DMS79 treated with DMSO at 0.1 percent for 48 hours (cell line): ENCODE measurements at places on chromosomes 4 and X.
A peak's percentile ranks its signal among the peaks of the same experiment; 100 is the strongest.

- no peak for DNase-seq
Measured at GRCh38 chrX:9072281-9072680, 38.4 kb upstream of the FAM9B start.

DNA sequence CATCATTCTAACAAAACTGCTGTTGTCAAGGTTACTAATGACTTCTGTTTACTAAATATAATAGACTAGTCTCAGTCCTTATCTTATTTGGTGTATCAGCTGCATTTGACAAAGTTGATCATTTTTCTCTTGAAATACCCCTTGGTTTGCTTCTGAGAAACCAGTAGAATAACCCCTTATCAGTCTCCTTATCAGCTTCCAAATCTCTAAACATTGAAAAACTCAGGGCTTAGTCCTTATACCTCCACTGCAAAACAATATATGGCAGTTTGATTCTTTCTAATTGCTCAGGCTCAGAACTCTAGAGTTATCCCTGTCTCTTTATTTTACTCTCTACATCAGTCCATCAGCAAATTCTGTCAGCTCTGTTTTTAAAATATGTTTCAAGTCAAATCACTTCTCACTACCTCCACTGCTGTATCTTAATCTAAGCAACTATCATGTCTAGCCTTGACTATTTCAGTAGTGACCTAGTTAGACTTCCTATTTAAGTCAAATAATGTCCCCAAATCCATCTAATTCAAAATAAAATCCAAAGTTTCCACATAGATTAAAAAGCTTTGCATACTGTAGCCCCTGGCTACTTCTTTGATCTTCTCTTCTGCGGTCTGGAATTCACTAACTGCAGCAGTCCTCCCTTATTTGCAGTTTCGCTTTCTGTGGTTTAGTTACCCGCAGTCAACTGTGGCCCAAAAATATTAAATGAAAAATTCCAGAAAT is 87.1 kb upstream of the NPNT start:
- DNase-seq: no peak

DNA sequence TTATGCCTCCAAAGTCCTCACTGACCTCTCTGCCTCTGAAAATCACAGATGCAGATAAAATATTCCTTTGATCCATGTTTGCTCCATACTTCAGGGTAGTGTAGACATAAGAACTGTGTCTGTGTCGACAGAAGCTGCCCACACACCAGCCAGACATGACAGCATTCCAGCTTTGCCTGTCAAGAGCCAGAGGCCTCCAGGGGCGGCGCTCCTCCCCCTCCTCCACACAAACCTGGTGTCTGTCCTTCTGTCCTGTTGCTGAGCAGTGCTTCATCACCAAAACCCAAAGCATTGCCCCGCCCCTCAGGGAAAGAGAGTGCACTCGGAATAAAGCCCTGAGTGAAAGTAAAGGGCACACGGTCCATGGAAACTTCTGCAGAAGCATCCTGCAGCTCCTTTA is 379.4 kb downstream of the FBXW7 start:
- no peak for DNase-seq

DNA sequence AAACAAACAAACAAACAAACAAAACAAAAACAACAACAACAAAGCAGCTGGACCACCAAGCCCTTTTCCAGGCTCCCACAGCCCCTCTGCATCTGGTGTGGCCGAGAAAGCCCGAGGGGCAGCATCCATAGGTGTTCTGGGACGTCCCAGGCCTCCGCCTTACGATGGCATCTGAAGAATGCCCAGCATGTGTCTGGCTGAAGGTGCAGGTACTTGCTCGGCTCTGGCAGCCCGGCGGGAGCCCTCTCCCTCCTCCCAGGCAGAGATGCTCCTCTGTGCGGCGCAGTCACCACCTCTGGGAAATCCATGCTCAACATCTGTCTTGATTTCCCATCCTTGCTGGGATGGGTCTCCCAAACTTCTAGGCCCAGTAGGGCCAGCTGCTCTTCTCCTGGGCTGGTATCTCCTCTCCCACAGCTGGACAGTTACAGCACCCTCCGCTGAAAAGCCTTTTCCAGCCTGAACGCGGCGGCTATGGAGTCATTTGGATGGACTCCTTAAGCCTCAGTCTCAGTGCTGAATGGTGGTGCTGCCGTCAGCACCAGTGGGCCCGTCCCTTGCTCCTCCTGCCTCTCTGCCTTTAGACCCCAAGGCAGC is 4.3 kb downstream of the PSAPL1 start:
- no peak for DNase-seq

- DNase-seq: no peak
Measured at GRCh38 chrX:136417806-136418205, 69.9 kb upstream of the BRS3 start.

DNA sequence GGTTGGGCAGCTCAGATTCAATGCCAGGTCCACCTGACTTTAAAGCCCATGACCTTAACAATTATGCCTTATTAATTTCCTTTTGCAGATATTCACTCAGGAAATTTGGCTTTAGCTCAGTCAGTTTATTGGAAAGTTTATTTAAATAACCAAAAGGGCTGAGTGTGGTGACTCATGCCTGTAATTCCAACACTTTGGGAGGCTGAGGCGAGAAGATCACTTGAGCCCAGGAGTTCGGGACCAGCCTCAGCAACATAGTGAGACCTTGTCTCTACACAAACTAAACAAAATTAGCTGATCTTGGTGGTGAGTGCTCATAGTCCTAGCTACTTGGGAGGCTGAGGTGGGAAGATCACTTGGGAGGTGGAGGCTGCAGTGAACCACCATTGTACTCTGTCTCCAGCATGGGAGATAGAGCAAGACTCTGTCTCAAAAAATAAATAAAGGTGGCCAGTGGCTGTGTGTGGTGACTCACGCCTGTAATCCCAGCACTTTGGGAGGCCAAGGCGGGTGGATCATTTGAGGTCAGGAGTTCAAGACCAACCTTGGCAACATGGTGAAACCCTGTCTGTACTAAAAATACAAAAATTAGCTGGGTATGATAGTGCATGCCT is 43.3 kb downstream of the RHOH start:
- DNase-seq: no peak

DNA sequence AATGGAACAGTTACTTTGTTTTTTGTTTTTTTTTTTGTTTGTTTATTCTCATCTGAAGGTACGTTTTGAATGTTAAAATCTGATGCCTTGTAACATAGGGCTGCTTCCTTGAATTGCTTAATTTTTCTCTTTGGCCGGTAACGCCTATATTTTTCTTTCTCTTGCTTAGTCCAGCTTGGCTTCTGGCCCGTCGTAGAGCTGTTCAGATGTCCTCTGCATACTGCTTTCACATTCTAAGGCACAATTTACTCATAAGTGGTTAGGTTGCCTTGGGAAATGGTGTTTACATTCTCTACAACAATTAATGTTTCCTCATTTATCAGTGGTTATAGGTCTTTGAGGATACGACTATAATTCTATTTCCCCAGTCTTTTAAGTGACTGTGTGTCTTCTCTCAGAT is 7.9 kb downstream of the NONO start:
- no peak for DNase-seq

- no peak for DNase-seq
Measured at GRCh38 chr4:22686141-22686540, 6.6 kb upstream of the GBA3 start.

DNA sequence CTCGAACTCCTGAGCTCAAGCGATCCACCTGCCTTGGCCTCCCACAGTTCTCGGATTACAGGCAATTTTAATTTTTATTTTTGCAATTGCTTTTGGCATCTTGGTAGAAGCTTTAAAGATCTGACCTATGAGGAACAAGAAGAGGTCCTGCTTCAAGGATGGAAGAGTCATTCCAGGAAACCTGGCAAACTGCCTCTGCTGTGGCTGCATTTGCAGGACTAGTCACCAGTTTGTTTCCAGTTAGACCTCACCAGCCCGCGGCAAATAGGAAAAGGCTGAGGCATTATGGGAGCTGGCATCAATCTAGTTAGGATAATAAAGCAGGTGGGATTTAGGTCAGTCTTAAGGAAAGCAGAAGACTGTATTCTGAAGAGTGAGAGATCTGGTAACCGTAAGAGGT is 51.9 kb upstream of the LAS1L start:
- DNase-seq: peak; percentile 77

GRCh38 chr4:43379016-43379415 is 486.5 kb downstream of the GRXCR1 start:
- DNase-seq: no peak

DNA sequence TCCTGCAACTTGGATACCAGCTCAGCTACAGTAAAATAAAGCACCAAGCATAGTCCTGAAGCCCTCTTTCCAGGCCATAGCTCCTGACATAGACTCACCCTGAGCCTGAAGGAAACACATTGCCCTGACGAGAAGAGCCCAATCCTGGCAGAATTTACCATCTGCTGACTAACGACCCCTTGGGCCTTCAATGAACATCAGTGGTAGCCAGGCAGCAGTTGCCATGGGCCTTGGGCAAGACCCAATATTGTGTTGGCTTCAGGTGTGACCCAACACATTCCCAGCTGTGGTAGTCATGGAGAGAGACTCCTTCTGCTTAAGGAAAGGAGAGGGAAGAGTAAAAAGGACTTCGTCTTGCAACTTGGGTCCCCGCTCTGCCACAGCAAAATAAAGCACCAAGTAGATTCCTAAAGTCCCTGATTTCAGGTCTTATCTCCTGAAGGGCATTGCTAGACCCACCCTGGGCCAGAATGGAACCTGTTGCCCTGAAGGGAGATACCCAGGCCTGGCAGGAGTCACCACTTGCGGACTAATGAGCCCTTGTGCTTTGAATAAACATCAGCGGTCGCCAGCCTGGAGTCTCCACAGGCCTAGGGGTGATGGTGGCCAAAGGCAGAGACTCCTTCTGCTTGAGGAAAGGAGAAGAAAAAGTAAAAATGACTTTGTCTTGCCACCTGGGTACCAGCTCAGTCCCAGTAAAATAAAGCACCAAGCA is 902.6 kb downstream of the C4orf33 start:
- DNase-seq: no peak

DNA sequence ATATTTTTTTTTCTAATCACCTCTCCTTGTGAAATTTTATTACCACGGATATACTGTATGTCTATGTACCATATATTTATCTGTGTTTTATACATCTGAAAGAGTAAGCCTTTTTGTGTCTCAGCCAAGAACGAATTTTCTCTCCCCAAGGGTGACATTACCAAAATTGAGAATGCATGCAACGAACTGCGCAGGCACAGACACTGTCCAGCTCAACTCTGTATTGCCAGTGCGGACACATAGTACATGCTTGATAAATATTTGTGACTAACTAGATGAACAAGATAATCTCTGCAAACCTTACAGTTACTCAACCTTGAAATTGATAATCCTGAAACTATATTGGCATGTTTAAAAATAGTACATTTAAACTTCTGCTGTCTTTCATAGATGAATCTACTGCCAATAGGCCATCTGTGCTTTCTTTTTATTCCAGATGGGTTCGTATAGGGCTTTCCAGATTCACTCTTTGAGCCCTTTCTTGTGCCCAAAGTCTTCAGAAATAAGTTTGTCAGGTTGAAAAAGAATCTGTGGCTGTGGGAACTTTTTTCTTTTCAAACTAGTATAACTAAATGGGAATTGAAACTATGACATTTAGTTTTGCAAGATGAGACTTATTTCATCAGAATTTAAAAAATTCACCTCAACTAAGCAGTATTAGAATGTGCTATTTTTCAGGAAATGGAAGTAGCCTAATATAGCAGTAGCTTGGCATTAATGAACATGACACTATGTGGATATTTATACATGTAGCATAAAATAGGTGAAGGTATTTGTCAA is 38.9 kb downstream of the DTHD1 start:
- DNase-seq: no peak

GRCh38 chr4:73533515-73534422 is 52.2 kb downstream of the AFM start:
- no peak for DNase-seq

DNA sequence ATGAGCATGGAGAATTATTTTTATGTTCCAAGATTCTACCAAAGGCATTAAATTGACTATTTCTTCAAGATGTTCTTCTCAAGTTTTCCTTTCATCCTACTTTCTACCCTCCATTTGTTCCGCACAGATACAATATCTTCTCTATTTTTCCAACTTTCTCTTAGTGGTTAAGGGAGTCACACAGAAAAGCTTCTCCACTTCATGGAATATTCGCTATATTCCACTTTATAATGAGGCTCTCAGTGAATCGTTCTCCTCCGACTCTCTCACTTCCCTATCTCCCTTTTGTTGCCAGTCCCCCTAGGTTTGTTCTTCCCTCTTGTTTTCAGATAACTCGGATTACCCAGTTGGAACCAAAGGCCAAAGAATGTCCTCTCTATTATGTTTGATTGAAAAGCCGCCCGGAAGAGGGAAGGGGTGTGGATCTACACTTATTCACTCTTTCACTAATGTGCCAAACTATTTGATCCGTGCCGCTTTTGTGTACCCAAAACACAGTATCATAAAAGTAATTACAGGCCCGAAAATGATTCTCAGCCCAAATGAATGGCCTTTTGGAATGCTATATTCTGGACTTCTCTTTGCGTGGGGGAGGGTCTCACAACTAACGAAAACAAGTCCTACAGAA is 1.2 kb downstream of the SH3D19 start:
- no peak for DNase-seq
